ENCODE measurements at places on chromosomes 2 and 18.

GRCh38 chr2:217685255-217685605, 317.6 kb downstream of the TNS1 start:
- peak; percentile 12 for DNase-seq

DNA sequence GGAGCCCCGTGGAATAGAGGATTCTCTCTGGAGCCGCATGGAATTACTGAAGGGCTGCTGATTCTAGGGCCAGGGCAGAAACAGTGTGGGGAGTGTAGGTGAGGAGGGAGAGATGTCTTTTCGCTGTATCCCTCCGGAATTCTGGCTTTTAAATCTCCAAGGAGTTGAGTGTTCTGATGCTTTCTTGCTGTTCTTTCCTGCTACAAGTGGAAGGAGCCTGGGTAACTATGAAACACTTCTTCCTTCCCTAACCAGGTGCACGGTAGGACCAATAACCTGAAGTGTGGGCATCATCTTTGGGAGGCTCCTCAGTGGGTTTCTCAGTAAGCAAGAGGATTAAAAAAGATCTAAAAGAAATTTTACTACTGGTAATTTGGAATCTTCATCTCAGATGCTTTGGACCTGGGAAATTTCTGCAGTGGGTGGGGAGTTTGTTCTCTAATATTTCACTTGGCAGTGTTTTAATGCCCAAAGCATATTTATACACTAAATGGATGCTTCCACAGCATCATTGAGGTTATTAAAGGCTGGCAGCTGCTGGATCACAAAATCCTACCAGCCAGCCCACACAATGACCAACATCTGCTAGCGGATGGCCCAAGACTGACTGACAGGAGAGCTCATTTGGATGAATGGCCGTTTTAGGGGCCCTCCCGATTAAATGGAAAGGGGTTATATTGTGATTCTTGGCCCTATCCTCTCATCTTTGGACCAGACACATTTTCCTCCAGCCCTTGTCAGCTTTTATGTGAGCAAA, 2.1 kb downstream of the EML6 start:
- no peak for DNase-seq

DNA sequence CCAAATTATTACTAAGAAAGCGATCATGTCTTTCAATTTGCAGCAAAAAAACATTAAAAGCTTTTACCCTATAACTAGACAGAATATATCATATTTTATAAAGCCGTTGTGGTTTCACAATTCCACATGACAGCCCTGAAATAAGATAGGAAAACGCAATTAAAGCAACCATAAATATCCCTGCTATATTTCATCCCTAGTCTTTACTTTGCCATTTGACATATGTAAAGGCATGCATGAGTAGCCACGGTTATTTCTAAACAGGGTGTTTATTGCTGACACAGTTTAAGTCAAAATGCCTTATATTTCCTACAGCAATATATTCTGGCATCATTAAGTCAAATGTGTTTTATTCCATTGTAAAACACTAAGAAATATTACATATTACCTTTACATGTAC, 239.9 kb downstream of the DSEL start:
- DNase-seq: no peak

DNA sequence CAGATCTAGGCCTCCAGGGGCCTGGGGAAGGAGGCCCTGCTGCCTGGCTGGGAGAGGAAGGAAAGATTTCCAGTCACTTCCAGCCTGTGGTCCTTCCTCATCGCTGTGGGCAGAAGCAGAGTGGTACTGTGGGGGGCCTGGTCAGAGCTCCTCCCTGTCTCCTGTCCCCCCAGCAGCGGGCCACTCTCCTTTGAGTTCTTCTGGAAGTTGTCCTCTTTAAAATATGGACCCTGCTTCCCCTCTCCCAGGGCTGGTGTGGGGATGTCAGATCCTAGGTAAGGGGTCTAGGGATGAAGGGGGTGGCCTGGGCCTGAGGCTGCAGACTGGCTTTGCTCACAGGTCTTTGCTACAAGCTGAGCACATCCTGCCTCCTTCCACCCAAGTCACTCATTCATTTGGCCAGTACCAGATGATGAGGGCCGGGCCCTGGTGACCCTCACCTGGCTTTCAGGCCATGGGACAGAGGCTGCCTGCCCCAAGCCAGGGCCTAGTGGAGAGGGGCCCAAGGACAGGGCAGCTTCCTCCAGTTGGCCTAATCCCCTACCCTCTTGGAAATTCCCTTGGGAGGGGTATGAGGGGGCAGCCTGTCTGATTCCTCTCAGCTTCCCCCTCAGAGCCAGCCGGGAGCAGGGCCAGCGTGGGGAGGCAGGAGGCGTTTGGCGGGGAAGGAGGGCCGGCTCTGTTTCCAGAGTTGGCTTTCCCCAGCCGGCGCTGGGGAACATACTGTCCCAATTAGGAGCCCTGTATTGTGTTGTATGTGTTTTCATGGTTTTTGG, 231.9 kb downstream of the DYSF start:
- DNase-seq: no peak

GRCh38 chr2:234135750-234136221, 85.3 kb downstream of the SPP2 start:
- peak; percentile 74 for DNase-seq

- peak; percentile 22 for DNase-seq
These were observed 1109.7 kb downstream of the SOCS6 start for GRCh38 chr18:71398531-71398930.

- no peak for DNase-seq
These were observed 217.1 kb upstream of the EPAS1 start for GRCh38 chr2:46079985-46080560.
